Stimulated activated memory B cell treated with anti-CD40 and anti-IgM and Interleukin-4, amounts not matched to agents 10 μg/mL and 1 μg/mL and 100 μg/mL, for 72 hours (primary cell): ENCODE measurements at places on chromosomes 11 and 22.
A peak's percentile ranks its signal among the peaks of the same experiment; 100 is the strongest.

DNA sequence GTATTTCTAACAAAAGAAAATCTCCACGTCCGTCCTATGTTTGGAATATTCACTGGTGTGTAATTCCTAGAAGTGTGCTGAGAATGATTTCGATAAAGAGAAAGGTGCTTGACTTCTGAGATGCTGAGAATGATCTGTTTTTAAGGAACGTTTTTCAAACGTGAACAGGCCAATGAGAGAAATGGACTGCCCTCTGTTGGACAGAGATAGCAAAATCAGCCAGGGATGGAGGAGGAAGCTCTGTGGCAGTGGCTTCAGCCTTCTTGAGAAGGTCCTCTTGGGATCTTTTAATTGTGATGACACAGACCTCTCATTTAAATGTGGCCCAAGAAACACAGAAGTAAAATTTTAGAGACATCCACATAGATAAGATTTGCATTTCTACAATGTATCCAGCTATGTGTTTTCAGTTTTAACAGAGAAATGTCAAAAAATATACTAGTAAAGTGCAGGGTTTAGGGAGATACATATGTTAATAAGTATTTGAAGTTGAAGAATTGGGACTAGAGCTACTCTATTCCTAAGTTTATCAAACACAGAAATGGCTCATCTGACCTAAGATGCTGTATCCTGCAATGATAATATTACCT lies 84.0 kb upstream of the RCN1 start:
- peak; percentile 75 for ATAC-seq

DNA sequence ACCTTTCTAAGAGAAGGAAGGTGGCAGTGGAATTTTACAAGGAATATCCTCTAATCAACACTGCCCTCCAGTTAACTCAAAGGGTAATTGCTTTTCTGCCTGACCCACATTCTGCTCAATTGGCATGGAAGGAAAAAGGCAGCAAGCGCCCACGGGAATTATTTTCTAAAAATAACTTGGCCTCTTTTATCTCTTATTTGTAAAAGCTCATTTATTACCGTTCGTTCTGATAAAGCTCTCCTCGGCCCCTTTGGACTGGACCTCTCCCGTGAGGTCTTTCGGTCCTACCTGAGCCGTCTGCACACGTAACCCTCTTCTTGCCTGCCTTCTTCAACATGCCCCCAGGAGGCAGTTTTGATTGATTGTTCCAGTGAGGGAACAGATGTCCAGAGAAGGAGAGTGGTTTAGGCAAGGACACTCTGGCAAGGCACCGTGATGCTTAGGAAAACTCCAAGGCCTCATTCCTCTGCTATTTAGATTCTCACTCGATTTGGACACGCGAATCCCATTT lies 53.2 kb upstream of the CRTAM start:
- ATAC-seq, result no peak

DNA sequence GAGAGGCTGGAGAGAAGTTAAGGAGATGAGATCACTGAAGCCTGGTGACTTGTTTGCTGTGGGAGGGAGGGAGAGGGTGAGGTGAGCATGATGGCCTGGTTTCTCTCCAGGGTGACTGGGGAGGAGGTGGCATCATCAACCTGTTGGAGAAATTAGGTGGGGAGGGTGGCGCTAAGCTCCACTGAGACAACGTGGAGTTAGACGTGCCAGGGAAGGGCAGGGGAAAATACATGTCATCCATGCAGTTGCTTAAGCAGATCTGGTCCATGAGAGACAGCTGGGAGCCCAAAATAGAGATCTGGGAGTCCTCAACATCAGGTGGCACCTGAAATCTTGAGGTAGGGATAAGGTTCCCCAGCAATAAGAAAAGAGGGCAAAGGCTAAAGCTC lies 9.3 kb upstream of the MAFF start:
- ATAC-seq, result no peak

GRCh38 chr11:84795698-84796097 lies 831.4 kb downstream of the DLG2 start:
- no peak for ATAC-seq

GRCh38 chr11:27385245-27385644 lies 22.2 kb upstream of the CCDC34 start:
- ATAC-seq, result no peak

- no peak for ATAC-seq
Observed at GRCh38 chr11:77397631-77398030, 76.3 kb downstream of the PAK1 start.

DNA sequence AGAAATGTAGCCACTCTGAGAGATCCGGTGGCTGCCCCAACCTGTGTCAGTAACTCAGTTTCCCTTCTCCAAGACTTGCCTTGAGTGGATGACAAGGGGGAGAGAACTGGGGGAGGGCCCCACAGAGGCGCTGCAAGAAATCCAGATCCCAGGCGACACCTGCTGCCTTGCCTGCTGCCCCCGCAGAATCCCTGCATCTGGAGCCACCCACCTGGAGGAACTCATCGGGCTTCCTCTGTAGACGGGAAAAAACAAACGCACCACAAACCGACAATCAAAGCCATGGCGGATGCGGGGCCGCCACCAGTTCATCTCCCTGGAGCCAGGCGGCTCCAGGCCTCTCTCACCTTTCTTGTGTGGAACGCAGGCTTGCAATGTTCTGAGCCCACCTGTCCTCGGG lies 40.2 kb downstream of the MACROD1 start:
- ATAC-seq, result no peak

DNA sequence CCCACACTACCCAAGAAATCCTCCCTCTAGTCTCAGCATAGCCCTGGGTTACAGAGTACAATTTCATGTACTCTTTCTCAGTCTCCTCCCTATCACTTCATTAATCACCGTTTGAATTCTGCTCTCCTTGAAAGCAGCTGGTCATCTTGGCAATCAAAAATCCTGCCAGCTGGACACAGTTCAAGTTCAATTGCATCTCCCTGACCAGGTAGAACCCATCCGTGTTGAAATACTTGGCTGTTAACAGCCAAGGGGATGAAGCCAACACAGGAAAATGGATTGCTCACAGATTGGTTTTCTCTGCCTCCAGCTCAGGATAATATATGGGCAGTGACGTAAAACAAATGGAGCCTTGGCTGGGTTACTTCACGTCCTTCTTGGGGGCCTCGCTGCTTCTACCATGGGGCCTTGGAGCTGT lies 55.1 kb upstream of the GRK3 start:
- no peak for ATAC-seq

DNA sequence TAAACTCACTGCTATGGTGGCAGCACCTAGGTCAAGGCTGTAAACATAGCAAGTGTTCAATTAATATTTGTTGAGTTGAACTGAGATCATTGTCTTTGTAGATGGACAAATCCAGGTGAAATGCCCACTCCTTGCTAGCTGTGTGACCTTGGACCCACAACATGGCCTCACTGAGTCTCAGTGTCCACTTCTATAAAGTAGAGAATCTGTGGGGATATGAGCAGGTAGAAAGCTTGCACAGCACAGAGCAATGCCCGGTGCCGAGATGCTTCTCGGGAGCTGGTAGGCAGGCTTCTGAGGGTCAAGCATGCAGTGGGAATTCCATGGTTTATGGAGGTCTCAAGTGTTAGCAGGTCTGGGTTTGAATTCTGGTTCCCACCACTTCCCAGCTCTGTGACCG lies 97.9 kb upstream of the SYT13 start:
- ATAC-seq, result no peak

- no peak for ATAC-seq
Observed at GRCh38 chr22:46843821-46844255, 81.4 kb downstream of the TBC1D22A start.

DNA sequence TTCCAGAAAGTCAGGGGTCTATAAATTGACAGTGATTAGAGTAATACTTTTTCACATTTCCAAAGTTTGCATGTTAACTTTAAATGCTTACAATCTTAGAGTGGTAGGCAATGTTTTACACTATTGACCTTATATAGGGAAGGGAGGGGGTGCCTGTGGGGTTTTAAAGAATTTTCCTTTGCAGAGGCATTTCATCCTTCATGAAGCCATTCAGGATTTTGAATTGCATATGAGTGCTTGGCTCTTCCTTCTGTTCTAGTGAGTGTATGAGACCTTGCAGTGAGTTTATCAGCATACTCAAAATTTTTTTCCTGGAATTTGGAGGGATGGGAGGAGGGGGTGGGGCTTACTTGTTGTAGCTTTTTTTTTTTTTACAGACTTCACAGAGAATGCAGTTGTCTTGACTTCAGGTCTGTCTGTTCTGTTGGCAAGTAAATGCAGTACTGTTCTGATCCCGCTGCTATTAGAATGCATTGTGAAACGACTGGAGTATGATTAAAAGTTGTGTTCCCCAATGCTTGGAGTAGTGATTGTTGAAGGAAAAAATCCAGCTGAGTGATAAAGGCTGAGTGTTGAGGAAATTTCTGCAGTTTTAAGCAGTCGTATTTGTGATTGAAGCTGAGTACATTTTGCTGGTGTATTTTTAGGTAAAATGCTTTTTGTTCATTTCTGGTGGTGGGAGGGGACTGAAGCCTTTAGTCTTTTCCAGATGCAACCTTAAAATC lies 5.3 kb downstream of the MALAT1 start:
- ATAC-seq, result no peak

DNA sequence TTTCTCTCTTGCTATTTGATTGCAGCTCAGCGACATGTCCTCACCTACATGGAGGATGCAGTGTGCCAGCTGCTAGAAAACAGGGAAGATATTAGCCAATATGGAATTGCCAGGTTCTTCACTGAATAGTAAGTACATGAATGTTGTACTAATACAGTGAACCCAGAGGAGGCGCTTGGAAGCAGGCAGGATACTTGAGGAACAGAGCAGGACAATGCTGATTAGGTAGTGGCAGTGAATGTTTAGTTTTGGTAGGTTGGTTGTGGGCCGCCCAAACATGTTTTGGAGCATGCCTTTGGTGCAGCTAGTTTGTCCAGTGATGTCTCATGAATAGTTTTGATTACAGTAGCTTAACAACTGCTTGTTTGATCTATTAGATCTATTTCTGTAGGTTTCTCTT lies 50.6 kb downstream of the CSTPP1 start:
- no peak for ATAC-seq

- no peak for ATAC-seq
Observed at GRCh38 chr11:55658608-55659007, 3.4 kb upstream of the OR4C6 start.

- ATAC-seq, result no peak
Observed at GRCh38 chr22:45771711-45772110, 100.1 kb downstream of the ATXN10 start.

DNA sequence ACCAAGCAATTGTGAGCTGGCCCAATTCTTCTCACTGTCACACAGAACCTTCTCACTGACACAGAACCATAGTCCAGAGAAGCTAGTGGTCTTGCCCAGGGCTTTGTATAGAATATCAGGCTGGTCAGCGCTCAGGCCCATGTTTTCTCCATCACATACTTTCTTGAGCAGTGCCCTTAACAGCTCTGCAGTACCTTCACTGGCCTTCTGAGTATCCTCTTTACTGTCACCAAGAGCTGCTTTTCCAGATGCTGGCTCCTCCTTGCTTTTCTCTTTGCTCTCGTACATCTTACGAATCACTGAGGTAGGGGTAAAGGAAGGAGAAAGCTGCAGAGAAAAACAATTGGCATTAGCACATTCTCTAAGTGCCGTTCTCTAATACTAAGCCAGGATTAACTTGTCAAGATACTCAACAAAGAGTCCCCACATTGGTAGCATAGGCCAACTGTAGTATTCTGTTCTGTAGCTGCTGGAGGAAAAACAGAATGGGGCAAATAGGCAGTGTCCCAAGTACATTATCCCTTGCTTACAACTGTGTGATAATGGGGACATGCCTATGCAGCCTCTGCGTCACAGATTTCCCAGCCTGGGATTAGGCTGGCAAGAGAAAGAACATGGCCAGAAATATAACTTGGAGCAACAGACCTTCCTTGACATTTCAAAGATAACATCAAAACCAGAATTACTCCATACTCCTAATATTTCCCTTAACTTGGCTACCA lies 43.5 kb downstream of the DRG1 start:
- ATAC-seq, result no peak

GRCh38 chr22:43050995-43051394 lies 36.0 kb upstream of the PACSIN2 start:
- no peak for ATAC-seq
